ENCODE measurements at places on chromosomes 7 and 10. TPM values are rescaled to one million over a fixed set of nuclear protein-coding genes. Genes with fewer than 3 reads are reported as not detected.

- no peak overlapping the region for H3K4me3 ChIP-seq
- H3K27me3 ChIP-seq: no peaks in the 10 kb centered on the region
- DNase-seq: no peak
- no peak overlapping the region for H3K27ac ChIP-seq
Observed at GRCh38 chr7:94525923-94526322, 16.3 kb downstream of the CASD1 start.

DNA sequence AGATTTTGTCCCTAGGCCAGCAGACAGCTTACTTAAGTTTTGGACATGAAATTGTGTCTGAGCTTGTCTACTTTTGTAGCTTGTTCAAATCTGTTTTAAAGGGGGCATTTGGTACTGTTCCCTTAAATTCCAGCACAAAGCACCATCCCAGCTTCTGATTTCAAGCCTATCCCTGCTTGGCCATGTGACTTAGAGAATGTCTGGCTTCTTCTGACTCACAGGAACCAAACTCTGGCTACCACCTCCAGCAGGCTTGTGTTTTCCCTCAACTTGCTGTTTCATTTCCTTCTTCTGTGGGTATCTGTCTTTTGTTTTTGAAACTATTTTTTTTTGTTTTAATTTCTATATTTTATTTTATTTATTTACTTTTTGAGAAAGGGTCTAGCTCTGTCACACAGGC, 97.9 kb upstream of the FZD8 start:
- no peaks in the 10 kb centered on the region for H3K27me3 ChIP-seq
- no peak overlapping the region for H3K4me3 ChIP-seq
- no peak for DNase-seq

GRCh38 chr7:135193615-135194081, 17.7 kb downstream of the WDR91 start:
- no peak overlapping the region for H3K4me3 ChIP-seq
- no peak overlapping the region for H3K27ac ChIP-seq
- H3K27me3 ChIP-seq: no peaks in the 10 kb centered on the region
- no peaks in the 10 kb centered on the region for H3K36me3 ChIP-seq
- peak; percentile 40 for DNase-seq
- no peaks in the 10 kb centered on the region for H3K4me1 ChIP-seq

ACTR3C gene
- 24.1 TPM for total RNA-seq

DNA sequence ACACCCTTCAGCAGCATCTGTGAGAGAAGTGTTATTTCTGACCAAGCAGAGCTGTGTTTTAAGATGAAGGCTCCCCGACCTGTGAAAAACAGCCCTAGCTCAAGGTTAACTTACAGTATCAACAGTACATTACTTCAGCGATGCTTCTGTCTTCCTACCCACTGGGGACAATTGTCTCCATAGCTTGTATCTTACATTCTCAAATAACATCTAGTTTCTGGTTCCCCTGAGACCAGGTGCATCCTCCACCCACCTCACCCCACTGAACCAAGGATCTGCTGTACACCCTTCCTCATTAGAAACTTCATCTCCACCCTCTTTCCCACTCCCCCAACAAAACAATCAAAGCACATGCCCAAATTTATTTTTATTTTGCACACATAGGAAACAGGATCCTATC, 102.0 kb downstream of the VOPP1 start:
- H3K36me3 ChIP-seq: peaks cover 5% of the 10 kb centered on the region
- H3K27me3 ChIP-seq: no peaks in the 10 kb centered on the region
- H3K4me3 ChIP-seq: no peak overlapping the region
- no peaks in the 10 kb centered on the region for H3K4me1 ChIP-seq
- no peak for DNase-seq

TMEM213 gene
- not detected for total RNA-seq

- H3K27ac ChIP-seq: peak overlapping the region; percentile 100
- peak overlapping the region; percentile 79 for H3K4me3 ChIP-seq
- no peaks in the 10 kb centered on the region for H3K27me3 ChIP-seq
- H3K4me1 ChIP-seq: peaks cover 32% of the 10 kb centered on the region
Observed at GRCh38 chr10:100996678-100997359, 2.8 kb upstream of the LZTS2 start.

ADCY1 gene
- total RNA-seq: 2.5 TPM

DNA sequence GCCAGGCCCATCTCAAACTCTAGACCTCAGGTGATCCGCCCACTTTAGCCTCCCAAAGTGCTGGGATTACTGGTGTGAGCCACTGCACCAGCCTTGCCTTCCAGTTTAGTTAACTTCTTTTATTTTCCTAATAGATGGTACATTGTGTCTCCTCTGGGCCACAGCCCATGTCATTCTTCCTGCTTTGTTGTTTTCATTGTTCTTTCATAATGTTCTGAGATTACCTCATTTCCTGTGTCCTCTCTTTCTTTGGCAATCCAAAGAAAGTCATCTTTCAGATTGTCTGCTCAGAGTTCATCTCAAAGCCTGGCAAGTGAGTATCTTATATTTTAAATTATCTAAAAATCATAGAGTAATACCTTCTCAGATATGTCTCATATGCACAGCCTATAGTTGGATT, at the start of gene OLAH:
OLAH (plus strand) TSS at position 270 of the 400 bp plus-strand sequence. CDS start 3,346 bp downstream, outside the sequence.
- no peak within 1 kb of the TSS for H3K27ac ChIP-seq
- H3K4me3 ChIP-seq: no peak within 1 kb of the TSS
- DNase-seq: no peak
- no peaks in the 10 kb centered on the region for H3K4me1 ChIP-seq
- H3K27me3 ChIP-seq: no peaks in the 10 kb centered on the region

GBX1 gene
- total RNA-seq: not detected

GRCh38 chr10:124470544-124471434, 9.2 kb downstream of the LHPP start:
- H3K36me3 ChIP-seq: no peaks in the 10 kb centered on the region
- no peak overlapping the region for H3K4me3 ChIP-seq
- DNase-seq: no peak
- no peaks in the 10 kb centered on the region for H3K27me3 ChIP-seq

NRG3 gene
- not detected for total RNA-seq

GRCh38 chr7:112905950-112906349, 115.8 kb upstream of the TMEM168 start:
- no peak for DNase-seq
- H3K36me3 ChIP-seq: no peaks in the 10 kb centered on the region
- no peak overlapping the region for H3K4me3 ChIP-seq
- H3K27me3 ChIP-seq: no peaks in the 10 kb centered on the region
- no peaks in the 10 kb centered on the region for H3K4me1 ChIP-seq

DNA sequence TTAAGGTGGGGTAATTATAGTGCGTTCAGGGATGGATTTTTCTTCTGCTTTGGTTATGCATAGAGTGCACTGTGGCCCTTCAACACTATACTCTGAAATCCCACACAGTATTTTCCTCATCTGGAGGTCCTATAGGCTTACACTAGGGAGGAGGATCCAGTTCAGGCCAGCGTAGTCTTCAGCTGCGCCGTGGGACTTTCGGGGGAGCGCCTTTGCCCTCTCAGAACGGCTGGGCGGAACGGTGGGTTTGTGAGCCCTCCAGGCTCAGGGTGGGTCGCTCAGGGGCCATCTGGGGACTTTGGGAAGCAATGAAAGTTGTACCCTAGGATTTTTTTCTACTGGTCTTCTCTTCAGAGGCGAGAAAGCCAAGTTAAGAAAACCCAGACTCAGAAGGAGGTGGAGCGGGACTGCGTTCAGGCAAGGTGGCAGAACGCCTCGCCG, 652 bp upstream of the VPS26A start:
- no peaks in the 10 kb centered on the region for H3K27me3 ChIP-seq
- DNase-seq: no peak
- no peaks in the 10 kb centered on the region for H3K36me3 ChIP-seq
- H3K27ac ChIP-seq: peak overlapping the region; percentile 96
- H3K4me3 ChIP-seq: peak overlapping the region; percentile 65
- peaks cover 23% of the 10 kb centered on the region for H3K4me1 ChIP-seq

- no peak overlapping the region for H3K4me3 ChIP-seq
- no peaks in the 10 kb centered on the region for H3K36me3 ChIP-seq
- H3K27ac ChIP-seq: no peak overlapping the region
- DNase-seq: no peak
Observed at GRCh38 chr10:98536551-98536950, 89.8 kb upstream of the HPS1 start.

GRCh38 chr7:108263425-108263824, 133.3 kb upstream of the LAMB4 start:
- DNase-seq: no peak
- H3K36me3 ChIP-seq: no peaks in the 10 kb centered on the region
- H3K27ac ChIP-seq: no peak overlapping the region
- H3K4me1 ChIP-seq: no peaks in the 10 kb centered on the region
- H3K27me3 ChIP-seq: no peaks in the 10 kb centered on the region

DNA sequence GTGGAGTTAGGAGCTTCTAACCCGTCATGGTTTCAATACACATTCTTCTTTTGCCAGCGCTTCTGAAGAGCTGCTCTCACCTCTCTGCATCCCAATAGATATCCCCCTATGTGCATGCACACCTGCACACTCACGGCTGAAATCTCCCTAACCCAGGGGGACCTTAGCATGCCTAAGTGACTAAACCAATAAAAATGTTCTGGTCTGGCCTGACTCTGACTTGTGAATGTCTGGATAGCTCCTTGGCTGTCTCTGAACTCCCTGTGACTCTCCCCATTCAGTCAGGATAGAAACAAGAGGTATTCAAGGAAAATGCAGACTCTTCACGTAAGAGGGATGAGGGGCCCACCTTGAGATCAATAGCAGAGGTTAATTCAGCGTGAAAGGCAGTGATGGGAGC, 22.4 kb downstream of the PRSS2 start:
- no peaks in the 10 kb centered on the region for H3K36me3 ChIP-seq
- DNase-seq: no peak
- peaks cover 16% of the 10 kb centered on the region for H3K4me1 ChIP-seq
- peaks cover 4% of the 10 kb centered on the region for H3K27me3 ChIP-seq
- no peak overlapping the region for H3K4me3 ChIP-seq

GRCh38 chr10:30816820-30817171, 187.2 kb upstream of the LYZL2 start:
- H3K4me1 ChIP-seq: peaks cover 88% of the 10 kb centered on the region
- no peak overlapping the region for H3K4me3 ChIP-seq
- no peaks in the 10 kb centered on the region for H3K27me3 ChIP-seq
- H3K36me3 ChIP-seq: no peaks in the 10 kb centered on the region

DNA sequence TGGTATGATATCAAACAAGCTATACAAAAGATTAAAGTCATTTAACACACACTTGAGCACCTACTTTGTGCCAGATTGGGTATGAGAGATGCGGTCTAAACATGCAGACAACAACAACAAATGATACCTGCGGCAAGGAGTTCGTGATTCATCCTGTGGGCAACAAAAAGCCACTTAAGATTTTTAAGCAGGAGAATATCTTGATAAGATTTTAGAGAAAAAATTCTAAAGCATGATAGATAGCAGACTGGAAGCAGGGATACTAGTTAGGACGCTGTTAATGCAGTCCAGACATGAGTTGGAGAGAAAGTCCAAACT, 1.6 kb upstream of the KBTBD2 start:
- no peak for DNase-seq
- no peak overlapping the region for H3K4me3 ChIP-seq
- no peaks in the 10 kb centered on the region for H3K27me3 ChIP-seq
- H3K27ac ChIP-seq: peak overlapping the region; percentile 99

GRCh38 chr7:45196374-45196773, 38.8 kb downstream of the RAMP3 start:
- H3K36me3 ChIP-seq: no peaks in the 10 kb centered on the region
- no peak overlapping the region for H3K27ac ChIP-seq
- no peak overlapping the region for H3K4me3 ChIP-seq
- H3K4me1 ChIP-seq: no peaks in the 10 kb centered on the region
- H3K27me3 ChIP-seq: no peaks in the 10 kb centered on the region

CRTAC1 gene
- total RNA-seq: 2.5 TPM

GRCh38 chr7:98779800-98780587, 89.8 kb downstream of the TMEM130 start:
- no peaks in the 10 kb centered on the region for H3K27me3 ChIP-seq
- H3K27ac ChIP-seq: no peak overlapping the region
- H3K4me3 ChIP-seq: no peak overlapping the region
- DNase-seq: no peak
- H3K36me3 ChIP-seq: no peaks in the 10 kb centered on the region
- no peaks in the 10 kb centered on the region for H3K4me1 ChIP-seq

TRPV5 gene
- not detected for total RNA-seq

DNA sequence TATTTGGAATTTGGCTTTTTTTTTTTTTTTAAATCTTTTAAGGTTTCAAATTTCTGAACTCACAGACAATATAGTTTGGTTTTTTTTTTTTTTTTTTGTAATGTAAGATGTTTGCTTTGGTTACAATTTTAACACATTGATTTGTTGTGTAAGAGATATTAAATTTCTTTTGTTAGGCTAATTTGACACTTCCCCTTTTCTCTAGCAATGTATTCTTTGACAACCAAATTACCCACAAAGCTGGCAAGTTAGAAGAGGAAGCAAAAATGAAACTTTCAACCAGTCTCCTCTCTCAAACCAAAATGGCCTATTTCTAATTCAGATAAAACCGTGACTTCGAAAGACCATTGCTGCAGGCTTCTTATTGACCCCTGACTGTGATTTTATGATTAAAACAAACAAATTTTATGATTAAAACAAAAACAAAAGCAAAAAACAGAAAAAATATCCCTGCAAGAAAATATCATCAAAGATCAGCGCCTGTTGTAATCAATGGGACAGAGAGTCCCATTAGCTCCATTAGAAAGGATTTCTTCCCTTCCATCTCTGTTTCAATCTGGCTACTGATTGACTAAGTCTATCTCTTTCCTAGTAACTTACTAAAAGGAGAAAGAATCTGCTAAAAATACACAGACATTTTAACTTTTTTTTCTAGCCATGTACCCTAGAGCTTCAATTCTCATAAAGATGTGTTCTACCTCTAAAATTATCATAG, 489.2 kb downstream of the MDFIC start:
- no peaks in the 10 kb centered on the region for H3K4me1 ChIP-seq
- no peaks in the 10 kb centered on the region for H3K27me3 ChIP-seq
- no peak overlapping the region for H3K4me3 ChIP-seq
- no peaks in the 10 kb centered on the region for H3K36me3 ChIP-seq
- H3K27ac ChIP-seq: no peak overlapping the region

DNA sequence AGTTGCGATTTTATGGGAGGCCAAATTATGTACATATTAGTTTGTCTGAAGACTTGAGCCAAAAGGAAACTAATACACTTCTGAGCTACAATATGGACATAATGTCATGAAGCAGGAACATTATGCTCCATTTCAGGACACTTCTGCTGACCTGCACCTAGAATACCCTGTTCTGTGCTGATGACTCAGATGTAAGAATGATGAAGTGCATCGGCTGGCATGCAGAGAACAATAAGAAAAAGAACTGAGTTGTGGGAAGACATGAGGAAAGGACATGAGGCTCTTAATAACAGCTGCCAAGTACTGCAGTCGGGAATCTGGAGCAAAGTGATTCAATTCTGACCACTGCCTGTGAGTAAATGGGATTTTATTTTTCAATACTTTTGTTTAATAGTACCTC, 192.9 kb upstream of the VSTM2A start:
- no peak for DNase-seq
- no peak overlapping the region for H3K4me3 ChIP-seq
- no peaks in the 10 kb centered on the region for H3K36me3 ChIP-seq
- H3K27me3 ChIP-seq: no peaks in the 10 kb centered on the region
- H3K27ac ChIP-seq: no peak overlapping the region

DNA sequence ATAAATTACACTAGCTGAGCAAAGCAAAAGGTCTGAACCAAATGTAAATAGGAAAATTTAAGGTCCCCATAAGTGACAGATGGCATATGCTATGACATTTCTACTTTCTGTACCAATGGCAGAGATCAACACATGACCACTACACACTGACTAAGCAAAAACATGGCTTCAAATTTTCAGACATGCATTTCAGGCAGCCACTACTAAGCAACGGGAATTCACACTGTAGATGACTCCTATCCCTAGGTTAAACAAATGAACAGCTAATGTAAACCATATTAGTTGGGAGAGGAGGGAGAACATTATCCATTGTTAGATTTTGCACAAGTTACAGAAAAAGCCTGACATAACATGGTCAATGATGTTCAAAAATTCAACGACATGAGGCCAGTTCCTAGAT, 11.4 kb upstream of the KIF20B start:
- no peaks in the 10 kb centered on the region for H3K36me3 ChIP-seq
- DNase-seq: no peak
- H3K27me3 ChIP-seq: no peaks in the 10 kb centered on the region

Measured in vagina (tissue), 2 donors.